ENCODE measurements at places on chromosomes 13 and 19. TPM values are rescaled to one million over a fixed set of nuclear protein-coding genes. Genes with fewer than 3 reads are reported as not detected.

- no peak for DNase-seq
Observed at GRCh38 chr13:33197541-33197971, 88.0 kb downstream of the STARD13 start.

- no peak for DNase-seq
Observed at GRCh38 chr13:55402870-55403269, 1737.8 kb upstream of the PRR20A start.

DNA sequence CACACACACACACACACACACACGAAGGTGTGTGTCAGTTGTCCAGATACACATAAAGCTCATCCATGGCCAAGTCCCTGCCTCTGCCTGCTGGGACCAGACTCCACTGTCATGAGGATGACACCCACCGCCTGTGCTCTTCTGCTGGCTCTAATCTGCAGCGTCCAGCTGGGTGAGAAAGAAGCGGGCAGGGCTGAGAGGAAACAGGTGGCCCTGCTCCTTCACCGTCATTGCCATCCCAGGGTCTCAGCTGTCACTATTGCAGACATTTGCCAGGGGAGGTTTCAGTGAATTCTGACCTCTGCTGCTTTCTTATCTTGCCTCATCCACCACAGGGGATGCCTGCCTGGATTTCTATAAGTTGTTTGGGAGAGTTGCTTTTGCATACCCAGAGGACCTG is 31.4 kb downstream of the SCGB2B2 start:
- DNase-seq, result no peak

DNA sequence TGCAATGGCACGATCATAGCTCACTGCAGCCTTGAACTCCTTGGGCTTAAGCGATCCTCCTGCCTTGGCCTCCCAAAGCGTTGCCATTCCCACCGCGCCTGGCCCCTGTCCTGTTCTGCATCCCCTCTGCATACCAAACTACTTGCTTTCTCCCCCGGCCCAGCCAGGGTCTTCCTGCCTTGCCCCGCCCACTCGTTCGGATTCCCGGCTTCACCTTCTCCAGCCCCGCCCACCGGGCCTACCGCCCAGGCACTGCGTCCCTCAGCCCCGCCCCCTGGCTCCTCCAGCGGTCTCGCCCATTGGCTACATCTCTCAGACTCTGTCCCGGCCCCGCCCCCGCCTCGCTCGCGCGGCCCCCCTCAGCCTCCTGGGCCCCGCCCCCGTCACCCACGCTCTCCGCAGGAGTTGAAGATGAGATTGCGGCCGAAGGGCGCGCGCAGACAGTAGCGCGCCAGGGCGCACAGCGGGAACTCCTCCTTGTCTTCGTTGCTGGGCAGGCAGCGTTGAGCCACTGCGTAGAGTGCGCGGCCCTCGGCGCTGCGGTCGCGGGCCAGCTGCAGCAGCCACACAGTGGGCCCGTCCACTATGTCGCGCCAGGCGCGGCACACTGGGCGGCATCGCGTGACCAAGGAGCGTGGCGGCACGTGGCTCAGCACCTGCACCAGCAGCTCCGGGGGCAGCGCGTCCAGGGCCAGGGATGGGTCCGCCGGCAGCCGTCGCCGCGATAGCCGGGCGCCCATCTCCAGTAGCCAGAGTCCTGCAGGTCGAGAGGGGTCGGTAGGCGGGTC is 19.0 kb downstream of the MRPS12 start:
- DNase-seq, result peak; percentile 16

DNA sequence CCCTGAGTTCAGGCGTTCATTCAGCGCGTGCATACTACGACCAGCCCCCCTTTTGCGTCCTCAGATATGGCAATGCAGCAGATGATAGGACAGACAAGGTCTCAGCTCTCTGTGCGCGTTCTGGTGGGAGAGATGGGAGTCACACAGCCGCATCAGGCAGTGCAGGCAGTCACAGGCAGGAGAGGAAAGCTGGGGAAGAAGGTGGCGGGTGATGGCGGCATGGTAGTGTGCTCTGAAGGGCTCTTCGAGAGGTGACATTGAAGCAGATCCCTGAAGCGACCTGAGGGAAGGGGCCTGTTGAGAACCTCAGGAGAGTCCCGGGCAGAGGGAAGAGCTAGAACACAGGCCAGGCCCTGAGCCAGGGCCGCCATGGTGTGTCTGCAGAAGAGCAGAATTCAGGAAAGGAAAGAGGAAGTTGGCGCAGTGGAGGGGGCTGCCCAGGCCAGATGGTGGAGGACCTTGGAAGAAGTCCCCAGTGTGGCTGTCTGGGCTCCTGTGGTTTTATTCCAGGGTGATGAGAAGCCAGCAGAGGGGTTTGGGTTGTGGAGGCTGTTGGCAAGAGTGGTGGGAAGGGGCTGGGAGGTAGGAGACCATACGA is 3.5 kb downstream of the USF2 start:
- no peak for DNase-seq

DNA sequence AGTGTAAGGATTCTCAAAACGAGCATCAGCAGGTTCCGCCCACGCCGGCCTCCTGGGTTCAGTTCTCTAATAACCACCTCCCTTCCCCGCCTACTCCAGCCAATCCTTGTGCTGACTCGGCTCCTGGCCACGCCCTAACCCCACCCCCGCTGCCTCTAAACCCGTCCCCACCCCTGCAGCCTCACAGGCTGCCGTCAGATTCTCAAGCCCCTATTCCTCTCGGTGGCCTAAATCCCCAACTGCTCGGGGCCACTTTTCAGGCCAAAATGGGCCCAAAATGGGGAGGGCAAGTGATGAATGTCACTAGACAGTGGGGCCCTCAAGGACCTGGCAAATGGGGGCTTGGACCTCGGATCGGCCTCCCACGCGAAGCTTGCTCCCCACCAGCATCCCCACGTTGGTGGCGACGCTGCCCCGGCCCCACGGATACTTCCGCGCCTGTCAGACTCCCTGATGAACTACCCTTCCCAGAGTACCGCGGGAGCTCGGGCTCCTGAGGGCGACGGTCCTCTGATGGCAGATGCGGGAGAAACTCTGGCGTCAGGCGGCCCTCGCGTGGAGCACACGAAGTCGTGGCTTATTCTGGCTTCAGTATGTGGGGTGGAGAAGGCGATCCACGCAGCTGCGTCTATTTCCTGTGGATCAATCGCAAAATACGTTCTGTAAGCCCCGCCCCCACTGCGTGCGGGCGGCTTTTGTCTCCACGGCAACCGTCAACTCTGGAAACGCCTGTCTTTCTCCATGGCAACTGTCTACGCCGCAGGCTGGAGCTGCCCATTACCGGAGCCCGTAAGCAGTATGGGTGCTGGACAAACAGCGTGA is 24.8 kb downstream of the ZNF473 start:
- peak; percentile 63 for DNase-seq

GRCh38 chr13:51644654-51645053 is 60.4 kb downstream of the WDFY2 start:
- DNase-seq, result no peak

DNA sequence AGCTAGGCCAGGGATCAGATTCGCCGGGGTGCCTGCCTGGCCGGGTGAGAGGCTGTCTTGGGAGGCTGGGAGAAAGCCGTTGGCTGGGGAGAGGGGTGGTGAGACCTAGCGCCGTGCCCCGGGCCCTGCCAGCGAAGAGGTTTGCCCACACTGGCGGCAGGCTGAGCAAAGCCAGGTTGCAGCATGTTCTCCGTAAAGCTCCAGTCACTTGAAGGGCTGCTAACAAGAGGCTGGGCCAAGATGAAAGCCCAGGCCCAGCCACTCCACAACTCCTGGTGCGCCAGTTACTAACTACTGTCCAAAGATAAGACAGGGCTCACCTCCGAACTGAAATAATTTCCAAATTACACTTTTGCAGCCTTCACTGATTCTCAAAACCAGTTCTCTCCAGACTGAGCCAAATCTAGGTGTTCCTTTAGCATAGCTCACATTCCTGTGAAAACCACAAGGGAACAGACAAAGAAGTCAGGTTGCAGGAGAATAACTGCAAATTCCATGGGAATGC is 16.3 kb downstream of the ELAVL1 start:
- peak; percentile 58 for DNase-seq

- no peak for DNase-seq
Observed at GRCh38 chr19:14674764-14675163, at the start of gene ADGRE3. ADGRE3 (minus strand) TSS chr19:14674844; CDS start chr19:14674770, 74 bp downstream.

GRCh38 chr19:49863254-49863934 is 4.0 kb downstream of the PNKP start:
- DNase-seq, result no peak

DNA sequence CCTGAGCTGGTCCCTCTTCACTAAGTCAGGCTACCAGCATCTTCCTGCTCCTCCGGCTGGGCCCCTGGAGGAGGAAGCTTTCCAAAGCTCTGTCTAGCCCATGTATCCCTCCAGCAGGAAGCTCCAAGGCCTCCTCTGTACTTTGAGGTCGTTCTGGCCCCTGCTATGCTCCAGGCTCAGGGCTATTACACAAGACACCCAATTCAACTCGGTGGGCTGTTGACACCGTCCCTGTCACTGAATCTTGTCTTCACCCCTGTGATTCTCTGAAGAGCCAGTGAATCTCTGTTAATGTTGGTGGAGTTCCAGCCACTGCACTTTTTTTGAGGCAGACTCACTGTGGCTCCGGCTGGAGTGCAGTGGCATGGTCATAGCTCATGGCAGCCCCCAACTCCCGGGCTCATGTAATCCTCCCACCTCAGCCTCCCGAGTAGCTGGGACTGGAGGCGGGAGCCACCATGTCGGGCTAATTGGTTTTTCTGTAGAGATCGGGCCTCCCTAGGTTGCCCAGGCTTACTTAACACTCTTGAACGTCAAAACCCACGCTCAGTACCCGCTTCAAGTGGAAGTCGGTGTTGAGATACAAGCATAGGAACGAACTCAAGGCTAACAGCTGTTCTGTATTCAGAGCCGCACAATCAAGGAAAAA is 512 bp upstream of the REX1BD start:
- DNase-seq, result no peak

IQCN gene
- not detected for polyA plus RNA-seq

CYP4F11 gene
- 0.07 TPM for polyA plus RNA-seq

TEX101 gene
- polyA plus RNA-seq, result not detected
